Mucosa of descending colon (tissue), 3 donors: ENCODE measurements at places on chromosomes 3 and 15. TPM values are rescaled to one million over a fixed set of nuclear protein-coding genes. Genes with fewer than 3 reads are reported as not detected.

CCDC14 gene
- 62.8 TPM for total RNA-seq

DNA sequence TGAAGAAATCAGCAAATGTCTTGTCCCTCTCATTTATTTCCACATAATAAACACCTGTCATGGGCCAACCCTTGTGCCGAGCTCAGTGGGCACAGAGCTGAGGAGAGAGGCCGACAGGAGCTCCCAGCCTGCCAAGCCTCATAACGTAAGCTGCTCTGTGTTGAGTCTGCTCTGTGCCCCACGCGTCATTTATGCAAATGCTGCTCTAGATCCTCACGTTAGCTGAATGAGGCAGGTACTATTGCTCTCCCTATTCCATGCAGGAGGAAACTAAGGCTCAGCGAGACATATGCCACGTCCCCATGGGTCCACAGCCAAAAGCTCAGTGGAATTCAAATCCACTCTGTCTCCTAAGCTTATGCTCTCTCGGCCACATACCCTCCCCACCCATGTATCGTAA, 41.5 kb downstream of the EFCAB12 start:
- no peak for DNase-seq

GRCh38 chr3:189053322-189053721, 118.4 kb upstream of the TPRG1 start:
- no peak for DNase-seq

- no peak for DNase-seq
These were observed 856.9 kb downstream of the EPHA3 start for GRCh38 chr3:89964347-89964746.

DNA sequence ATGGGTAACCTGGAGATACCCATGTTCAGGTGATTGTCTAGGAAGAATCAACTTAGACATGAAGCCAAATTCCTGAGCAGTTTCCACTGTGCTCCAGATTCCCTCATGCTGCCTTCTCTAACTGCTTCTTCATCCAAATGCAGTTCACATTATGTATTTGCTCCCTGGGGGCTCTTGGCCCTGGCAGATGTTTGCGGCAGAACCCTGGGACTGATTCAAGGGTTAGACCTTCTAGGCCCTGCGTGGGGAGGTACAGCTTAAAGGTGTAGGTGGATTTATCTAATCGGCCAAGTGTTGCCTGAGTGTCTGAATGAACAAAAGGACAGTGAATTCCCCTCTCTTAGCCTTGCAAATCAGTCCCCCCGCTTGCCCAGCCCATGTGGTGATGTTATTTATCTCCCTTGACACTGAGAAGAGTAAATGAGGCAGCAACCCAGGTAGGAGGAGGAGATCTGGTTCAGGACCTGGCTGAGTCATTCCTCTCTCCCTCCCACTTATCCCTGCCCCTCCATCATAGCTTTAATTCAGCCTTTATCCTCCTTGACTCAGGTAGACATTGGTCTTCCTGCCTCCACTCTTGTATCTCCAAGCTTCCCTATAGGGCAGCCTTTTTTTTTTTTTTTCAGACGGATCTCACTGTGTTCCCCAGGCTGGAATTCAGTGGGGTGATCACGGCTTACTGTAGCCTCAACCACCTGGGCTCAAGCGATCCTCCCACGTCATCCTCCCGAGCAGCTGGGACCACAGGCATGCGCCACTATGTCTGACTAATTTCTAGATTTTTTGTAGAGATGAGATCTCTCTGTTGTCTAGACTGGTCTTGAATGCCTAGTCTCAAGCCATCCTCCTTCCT, 54.8 kb downstream of the MAGEF1 start:
- no peak for DNase-seq

DNA sequence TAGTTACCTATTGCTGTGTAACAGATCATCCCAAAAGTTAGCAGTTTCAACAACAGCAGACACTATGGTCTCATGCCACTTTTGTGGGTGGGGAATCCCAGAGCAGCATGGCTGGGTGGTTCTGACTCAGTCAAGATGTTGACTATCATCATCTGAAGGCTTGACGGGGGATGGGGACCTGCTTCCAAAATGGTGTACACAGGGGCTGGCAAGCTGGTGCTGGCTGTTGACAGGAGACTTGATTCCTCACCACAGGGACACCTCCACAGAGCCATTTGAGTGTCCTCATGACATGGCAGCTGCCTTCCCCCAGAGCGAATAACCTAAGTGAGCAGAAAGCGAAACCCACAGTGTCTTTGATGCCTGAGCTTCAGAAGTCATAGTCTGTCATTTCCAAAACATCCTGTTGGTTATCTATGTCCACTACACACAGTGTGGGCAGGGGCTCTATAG, 19.1 kb downstream of the DNAJB8 start:
- no peak for DNase-seq

SCAANT1 gene
- total RNA-seq = not detected

DNA sequence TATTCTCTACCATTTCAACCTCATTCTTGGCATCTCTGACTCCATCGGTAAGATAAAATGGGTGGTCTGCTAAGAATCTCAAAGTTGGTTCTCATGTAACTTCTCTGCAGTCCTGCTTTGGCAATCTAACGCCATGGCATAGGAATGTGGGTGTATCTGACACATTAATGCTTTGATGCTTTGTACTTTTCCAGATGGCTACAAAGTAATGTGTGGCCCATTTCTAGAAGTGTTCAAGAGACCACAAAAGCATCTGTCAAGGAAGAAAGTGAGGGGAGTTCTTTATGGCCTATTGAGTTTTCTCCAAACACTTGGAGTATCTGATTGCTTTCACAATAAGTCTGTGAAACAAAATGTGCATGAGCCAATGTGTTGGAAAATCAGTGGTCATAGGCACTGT, 339.9 kb upstream of the TGFBR2 start:
- DNase-seq = no peak

DNA sequence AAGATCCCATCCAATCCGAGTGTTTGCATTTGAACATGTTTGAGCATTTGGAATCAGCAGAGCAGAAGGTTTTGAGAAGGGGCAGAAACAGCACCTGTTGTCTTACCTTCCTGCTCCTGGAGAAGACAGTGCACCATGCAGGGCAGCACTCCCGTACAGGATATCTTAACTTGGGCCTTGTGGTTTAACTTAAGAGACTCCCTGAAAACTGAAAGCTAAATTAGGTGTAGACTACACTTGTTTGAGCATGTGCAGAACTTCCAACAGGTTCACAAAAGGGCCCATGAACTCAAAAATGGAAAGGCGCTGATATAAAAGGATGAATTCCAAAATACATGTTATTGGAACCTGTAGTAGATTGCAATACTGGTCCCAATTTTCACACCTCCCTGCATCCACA, 175.4 kb upstream of the PRICKLE2 start:
- DNase-seq = no peak

DNA sequence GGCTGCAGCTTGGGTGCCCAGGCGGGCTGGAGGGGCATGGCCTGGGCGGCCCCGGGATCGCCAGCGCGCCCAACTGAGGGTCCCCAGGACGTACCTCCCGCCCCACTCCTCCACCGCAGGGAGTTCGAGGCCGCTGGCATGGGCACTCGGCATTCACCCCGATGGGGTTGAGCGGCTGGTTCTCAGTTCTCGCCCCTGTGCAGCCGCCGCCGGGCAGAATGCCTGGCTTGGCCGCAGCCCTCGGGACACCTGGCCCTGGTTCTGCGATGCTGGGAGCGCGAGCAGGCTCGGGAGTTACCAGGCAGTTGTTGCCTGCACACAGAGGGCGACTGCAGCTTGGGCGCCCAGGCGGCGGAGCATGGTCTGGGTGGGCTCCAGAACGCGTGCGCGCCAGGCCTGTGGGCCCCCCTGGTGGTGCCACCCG, 121.4 kb downstream of the LMLN start:
- peak; percentile 21 for DNase-seq

DNA sequence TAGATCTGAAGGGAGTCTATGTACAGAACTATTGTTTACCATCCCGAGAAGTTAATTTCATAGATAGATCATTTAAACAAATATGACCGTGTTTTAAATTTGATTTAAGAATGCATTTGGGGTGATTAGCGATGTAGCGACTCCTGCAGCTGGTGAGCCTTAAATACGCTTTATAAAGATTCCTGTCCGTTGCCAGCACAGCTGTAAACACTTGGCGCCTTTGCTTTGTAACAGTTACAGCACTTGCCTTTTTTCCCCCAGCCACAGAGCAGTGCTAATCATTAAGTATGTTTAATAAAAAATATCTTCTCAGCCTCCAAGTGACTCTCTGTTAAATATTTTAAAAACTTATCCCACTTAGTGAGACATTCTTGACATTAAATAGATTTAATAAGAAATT, 333.8 kb downstream of the FEZF2 start:
- DNase-seq = no peak

DNA sequence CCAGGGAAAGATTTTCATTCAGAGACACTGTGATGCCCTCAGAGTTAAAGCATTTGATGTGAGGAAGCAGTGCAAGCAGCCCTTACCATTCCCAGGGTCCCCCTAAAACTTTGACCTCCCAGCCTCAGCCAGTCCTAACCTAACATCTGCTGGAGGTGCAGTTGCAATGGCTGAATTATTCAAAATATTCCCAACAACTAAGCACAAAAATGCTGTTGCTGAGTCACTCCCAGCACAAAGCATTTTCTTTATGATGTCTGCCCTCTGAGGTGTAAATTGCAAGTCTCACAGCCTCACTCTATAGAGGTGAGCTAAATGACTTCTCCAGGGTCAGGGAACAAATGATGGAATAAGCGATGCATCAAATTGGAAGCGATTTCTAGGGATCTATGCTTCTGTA, 6.4 kb upstream of the REC114 start:
- DNase-seq = no peak

COL6A5 gene
- total RNA-seq = not detected

- DNase-seq = no peak
These were observed 81.9 kb downstream of the FAM43A start for GRCh38 chr3:194767446-194768207.

DNA sequence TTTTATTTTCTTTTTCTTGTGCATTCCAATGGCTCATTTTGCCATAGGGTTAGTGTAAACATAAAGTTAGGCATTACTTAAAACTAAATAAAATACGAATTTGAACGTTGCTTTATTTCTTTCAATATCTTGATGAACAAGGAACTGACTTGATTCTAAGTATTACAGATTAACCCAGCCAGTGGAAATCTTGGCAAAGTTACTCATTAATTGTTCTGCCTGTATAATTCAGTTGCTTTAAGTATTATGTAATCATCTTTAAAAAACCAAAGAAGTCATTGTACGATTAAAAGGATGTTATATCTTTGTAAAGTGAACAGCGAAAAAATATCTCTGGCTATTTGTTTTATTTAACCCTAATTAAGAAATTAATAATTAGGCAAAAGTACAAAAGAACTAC, 737.9 kb upstream of the BCHE start:
- no peak for DNase-seq

DNA sequence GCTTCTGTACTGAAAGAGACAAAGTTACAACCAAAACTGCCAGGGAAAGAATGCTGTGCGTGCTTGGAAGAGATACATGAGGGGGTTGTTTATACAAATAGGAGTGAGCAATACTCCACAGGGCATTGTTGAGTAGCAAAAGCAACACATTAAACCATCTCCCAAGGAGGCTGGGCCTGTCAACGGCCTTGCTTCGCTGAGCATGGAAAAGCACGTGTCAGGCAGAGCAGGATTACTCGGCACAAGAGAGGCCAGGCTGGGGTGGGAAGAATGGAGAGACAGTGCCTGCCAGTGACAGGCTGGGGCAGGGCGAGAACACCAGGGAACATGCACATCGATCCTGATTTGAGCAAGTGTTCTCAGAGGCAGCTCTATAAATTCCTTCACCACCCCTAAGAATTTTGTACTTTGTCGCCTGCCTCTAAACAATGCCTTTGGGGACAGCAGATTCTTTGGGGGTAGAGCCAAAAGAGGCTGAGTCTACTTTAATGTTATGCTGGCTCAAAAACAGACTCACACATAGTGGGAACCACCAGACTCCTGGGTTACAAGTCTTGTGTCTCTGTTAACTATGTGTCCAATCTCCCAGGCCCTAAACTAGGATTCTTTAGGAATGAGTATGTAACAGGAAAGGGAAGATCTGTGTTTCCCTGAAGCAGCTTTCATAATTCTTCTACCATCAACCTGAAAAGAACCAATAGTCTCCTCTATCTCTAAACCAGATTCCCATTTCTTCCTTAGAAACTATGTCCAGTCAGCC, 67.2 kb downstream of the LIPC start:
- no peak for DNase-seq

GRCh38 chr3:138222942-138223287, 35.8 kb downstream of the ARMC8 start:
- no peak for DNase-seq

- no peak for DNase-seq
These were observed 60.9 kb upstream of the SLC4A7 start for GRCh38 chr3:27545061-27545460.

GRCh38 chr3:28218071-28218916, 23.1 kb upstream of the CMC1 start:
- DNase-seq = no peak

- DNase-seq = no peak
These were observed 9.4 kb downstream of the SLC51B start for GRCh38 chr15:65054333-65055200.
